ENCODE measurements at places on chromosomes 7 and 10.
A peak's percentile ranks its signal among the peaks of the same experiment; 100 is the strongest.

DNA sequence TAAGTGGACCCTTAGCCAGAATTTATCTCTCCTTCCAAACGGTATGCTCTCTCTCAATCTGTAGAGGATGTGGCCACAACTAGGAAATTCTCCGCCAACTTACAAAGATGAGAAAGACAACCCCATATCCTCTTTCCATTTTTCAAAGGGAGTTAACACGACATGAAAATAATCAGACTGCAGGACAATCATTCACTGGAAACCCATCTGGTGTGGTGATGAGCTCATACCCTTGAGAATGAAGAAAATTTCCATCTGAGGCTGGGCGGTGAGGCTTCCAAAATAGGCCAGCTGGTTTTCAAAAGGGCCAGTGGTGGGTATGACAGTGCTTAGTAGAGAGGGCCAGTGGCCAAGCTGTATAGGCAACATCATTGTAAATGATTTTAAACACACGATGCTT is 369.6 kb downstream of the FRMD4A start:
- DNase-seq, result no peak

DNA sequence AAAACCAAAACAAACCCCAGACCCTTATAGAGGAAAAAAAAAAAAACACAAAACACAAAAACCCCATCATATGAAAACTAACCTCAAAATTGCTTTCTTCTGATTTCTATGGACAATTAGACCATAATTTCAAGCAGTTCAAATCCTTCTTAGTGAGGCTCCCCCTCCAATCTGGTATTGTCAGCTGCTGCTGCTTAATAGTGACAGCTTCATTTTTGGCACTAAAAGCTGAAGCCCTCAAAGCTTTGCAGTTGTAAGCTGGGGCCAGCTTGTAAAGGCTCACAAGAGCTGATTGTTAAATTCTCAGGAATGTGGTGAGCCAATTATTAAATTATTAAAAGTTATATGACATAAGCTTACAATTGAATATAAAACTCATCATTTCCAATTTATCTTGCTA is 21.9 kb downstream of the ATXN7L1 start:
- DNase-seq, result no peak

GRCh38 chr10:1048349-1048731 is 579 bp downstream of the IDI1 start:
- DNase-seq, result peak; percentile 92

- DNase-seq, result no peak
These were observed 61.8 kb downstream of the PYROXD2 start for GRCh38 chr10:98353170-98353569.

GRCh38 chr10:112365014-112365432 is 8.9 kb upstream of the ACSL5 start:
- DNase-seq, result no peak

All from spleen (tissue), 13 donors.